ENCODE measurements at places on chromosomes 2 and 18.

DNA sequence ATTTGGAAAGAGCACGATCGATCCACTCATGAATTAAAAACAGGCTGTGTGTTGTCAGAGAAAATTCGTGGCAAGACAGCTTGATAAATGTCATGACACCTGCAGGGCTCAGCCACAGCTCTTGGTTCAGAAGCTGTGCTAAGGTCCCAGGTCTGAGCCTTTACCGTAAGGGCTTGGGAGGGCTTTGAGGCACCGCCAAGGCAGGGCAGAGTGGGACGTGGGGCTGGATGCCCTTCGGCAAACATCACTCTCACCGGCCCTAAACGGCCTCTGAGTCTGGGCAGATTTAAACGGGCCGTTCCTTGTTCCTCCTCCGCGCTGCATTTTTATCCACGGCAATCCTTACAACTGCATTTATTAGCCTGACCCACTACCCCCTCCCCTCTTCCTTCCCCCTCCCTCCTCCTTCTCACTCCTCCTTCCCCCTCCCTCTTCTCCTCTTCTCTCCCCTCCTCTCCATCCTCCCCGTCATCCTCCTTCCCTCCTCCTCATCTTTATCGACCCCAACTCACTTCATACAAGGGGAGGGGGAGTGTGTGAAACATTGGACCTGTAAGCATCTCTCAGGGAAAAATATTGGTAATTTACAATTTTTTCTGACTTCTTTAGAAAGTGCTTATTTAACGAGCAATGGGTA lies 33.9 kb downstream of the MBP start:
- no peak for DNase-seq

DNA sequence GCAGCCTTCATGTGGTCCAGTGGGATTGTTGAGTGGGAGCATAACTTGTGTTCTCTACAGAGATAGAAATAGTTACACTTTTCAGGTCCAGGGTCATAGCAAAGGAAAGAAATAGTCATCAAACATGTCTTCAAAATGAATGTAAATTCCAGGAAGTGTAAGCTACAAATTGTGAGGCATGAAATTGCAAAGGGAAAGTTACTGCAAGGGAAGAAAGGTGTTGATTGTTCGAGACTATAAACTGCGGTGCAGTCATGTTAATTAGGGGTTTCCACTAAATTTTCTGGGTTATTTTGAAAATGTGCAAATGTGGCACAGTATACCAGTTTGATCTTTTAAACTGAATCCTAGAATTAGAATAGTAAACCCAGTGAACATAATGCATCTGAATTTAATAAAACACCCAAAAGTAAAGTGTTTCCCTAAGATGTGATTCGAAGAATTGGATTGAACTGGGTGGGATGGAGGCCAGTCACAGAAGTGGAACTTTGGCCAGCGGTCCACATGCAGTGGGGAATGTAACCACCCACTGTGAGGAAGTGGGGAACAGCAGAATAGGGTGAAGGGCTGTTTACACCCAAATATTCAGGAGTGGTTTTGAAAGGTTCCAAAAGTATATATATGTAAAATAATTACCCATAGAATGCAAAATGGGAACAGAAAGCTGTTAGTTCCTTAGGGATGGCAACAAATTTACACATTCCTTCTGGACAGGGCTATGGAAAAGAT lies 126.5 kb upstream of the CCDC68 start:
- DNase-seq: no peak

GRCh38 chr18:4207383-4207985 lies 247.6 kb downstream of the DLGAP1 start:
- DNase-seq: no peak

- DNase-seq: no peak
Observed at GRCh38 chr2:73983322-73984202, 1.1 kb upstream of the TET3 start.

DNA sequence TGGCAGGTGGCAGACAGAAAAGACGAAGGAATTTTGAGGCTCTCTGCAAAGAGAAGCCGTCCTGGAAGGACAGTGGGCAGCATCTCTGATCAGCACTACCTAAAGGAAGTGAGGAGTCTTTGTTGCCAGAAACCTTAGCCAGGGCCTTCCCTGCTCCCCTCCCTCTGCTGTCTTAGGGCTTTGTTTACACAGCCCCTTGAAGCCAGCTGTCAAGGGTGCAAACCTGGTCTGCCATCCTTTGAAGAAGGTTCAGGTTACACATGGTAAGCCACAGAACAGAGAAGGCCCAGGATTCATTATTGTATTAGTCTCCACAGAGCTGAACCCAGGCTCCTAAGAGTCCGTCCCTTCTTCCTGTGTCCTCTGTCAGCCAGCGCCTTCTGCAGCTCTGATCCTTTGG lies 356.7 kb downstream of the TGIF1 start:
- no peak for DNase-seq

- no peak for DNase-seq
Observed at GRCh38 chr2:3827673-3828575, 124.5 kb downstream of the DCDC2C start.

DNA sequence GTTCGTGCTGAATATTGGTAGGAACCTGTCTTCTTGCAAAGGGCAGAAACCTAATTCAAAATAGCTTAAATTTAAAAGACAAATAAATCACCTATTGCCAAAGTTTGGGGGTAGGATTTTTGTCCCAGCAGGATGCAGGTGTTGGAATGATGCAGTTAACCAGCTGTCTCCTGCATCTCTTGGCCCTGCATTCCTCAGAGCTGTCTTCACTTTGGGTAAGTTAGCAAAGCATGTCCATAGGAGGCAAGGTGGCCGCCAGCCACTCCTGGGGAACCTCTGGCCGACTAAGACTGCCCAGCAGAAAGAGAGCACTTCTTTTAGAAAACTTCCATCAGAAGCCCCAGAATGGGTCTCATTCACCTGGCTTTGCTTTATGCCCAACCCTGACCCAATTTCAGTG lies 20.5 kb upstream of the NYAP2 start:
- no peak for DNase-seq

Measured in stimulated activated CD4-positive, alpha-beta T cell treated with anti-CD3 and anti-CD28 coated beads, Interleukin-12 subunit alpha, Interleukin-12 subunit beta, amount 100 ng/mL, for 4 hours (primary cell).